ENCODE measurements at places on chromosomes 7 and 10.

- no peak for DNase-seq
Observed at GRCh38 chr10:123581656-123582055, 84.5 kb upstream of the GPR26 start.

DNA sequence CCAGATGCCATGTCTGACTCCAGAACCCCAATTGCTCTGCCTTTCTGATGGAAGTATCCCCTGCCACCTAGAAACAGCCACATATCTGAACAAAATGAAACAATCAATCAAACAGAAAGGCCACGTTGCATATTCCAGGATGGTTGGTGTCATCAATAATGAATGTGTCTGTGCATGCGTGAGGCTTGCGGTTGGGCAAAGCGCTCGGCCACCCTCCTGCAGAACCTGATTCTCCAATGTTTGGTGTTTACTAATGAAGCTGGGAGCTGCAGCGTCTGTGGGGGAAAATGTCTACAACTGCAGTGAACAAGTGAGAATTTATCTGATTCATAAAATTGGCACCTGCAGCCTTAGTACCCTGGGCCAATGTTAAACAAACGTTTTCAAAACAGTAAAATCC lies 121.2 kb upstream of the ADARB2 start:
- no peak for DNase-seq

- no peak for DNase-seq
Observed at GRCh38 chr7:68800316-68800715, 798.0 kb upstream of the AUTS2 start.

GRCh38 chr10:66788178-66788987 lies 137.5 kb upstream of the LRRTM3 start:
- DNase-seq, result no peak

DNA sequence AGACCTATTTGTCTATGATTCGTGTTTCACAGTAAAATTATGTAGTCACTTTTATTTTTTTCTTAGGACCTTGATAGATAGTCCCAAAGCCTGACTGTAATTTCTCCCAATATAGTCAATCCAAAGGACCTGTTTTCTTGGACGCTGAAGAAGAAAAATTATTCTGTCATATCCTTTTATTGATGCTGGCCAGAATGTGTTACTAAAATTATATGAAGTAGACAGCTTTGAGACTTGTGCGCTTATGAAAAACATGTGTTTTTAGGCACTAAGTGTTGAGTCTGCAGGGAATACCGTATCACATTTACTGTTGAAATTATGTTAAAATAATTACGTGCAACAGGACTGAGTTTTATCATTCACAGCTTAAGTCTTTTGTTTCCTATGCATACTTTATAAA lies 17.9 kb downstream of the TES start:
- DNase-seq, result no peak

DNA sequence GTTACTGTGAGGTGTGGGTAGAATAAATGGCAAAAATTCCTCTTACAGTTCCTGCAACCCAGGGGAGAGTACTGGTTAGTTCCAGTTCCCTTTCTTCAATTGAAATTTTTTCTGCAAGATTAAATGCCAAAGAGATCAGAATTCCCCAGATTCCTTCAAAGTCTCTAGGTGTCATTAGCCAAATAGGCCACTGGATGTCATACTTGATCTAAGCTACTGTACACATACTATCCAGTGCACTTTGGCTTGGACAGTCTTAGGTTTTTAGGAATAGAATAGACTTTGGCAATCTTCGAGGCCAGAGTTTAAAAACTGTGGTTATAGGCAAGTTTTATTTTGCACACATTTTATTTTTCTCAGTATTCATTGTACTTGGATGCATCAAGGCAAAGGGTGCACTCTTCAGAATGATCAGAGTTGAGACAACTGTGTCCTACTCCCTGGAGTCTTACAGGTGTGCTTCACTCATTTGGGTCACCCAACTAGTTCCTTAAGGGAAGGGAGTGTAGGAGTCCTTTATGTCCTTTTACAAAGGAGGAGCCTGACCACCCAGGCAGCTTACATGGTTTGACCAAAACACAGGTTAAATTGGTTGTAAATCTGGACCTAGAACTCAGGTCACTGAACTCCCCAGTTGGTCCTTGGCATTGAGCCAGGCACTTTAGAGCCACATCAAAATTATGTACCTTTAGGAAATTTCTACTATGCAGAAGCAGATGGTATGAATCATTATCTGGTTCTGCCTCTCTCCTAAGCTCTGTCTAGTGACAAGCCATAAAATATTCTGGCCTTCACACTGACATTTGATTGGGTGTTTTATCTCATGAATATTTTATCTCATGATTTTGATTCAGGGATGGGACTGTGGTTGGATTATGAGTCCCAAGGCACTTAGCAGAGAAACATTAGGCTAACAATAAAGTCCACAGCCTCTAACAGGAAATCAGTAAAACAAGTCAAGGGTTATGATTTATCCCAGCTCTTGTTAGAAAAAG lies 49.5 kb downstream of the ASAH2B start:
- no peak for DNase-seq

DNA sequence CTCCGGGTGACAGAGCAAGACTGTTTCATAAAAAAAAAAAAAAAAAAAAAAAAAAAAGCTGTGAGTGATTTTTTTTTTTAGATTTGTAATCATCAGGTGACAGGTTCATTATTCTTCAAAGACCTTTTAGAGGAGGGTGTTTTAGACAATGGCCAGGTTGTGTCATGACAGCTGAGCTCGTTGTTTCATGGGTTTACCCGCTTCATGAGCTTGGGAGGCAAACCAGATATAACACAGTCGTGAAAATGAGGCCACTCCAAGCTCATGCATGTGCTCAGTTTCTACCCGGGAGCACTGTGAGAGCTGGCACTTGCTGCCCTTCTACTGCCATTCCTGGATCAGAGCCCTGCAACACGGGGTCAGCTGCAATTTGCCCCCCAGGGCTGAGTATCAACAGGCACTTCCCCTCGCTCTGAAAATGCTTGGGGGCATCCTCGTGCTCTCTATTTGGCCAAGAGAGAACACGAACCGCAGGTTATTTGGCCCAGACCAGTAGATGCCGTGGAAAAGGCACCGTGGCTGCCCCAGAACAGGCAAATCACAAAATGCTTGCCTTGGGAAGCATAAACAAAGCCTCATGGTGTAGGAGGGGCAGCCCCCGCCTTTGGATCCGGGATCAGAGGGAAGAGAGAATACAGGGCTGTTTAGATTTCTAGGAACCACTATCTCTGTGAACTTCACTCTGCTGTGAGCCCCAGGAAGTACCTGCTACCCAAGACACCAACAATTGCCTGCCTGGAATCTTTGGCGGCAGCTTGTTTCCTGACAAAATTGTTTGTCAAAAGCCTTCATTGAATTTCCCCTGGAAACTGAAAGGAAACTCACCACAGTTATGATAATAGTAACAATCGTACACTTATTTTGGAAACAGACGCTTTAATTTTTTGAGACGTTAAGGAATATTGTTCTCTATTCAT lies 371.0 kb downstream of the FRMD4A start:
- no peak for DNase-seq

- no peak for DNase-seq
Observed at GRCh38 chr7:40760293-40760964, 625.6 kb downstream of the SUGCT start.

- DNase-seq, result no peak
Observed at GRCh38 chr10:112184379-112184778, 814 bp upstream of the GPAM start.

GRCh38 chr7:9680713-9681112 lies 1247.3 kb downstream of the NXPH1 start:
- no peak for DNase-seq

DNA sequence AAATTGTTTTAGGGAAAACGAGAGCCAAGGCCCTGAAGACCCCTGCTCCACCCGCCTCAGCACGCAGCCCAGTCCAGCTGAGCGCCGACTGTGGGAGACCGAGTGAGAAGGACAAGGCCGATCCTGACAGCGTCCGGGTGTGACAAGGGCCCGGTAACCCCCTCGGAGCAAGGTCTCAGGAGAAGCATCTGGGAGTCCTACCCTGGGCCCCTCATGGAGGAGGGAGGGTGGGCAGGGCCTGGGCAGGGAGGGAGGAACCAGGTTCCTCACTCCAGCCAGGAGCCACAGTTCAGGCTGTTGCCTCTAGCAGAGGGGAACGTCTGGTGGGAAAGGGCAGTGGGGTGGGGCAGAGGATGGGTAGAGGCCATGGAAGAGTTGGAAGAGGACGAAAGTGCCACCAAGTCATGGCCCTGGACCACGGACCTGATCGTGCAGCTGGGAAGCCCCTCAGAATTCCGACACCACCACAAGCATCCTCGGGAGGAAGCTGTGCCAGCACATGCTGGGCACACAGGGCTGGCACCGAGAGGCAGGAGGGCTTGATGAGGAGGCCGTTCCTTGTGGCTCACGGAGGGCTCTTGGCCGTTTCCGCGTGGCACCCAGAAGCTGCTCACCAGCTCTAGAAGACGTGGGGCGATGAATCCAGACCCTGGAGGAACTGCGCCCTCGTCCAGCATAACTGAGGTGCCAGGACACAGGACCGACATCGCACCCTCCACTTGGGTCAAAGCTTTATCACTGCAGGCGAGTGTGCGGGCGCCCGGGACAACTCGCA lies 2.2 kb upstream of the KNDC1 start:
- no peak for DNase-seq

GRCh38 chr10:75244487-75245353 lies 9.0 kb upstream of the COMTD1 start:
- no peak for DNase-seq

- DNase-seq, result no peak
Observed at GRCh38 chr7:40782836-40783235, 648.0 kb downstream of the SUGCT start.

- no peak for DNase-seq
Observed at GRCh38 chr10:5776136-5776880, 36.9 kb downstream of the GDI2 start.

- DNase-seq, result no peak
Observed at GRCh38 chr7:127946111-127946510, 85.1 kb downstream of the LRRC4 start.

- DNase-seq, result no peak
Observed at GRCh38 chr7:28738412-28738811, 219.7 kb downstream of the TRIL start.

- DNase-seq, result no peak
Observed at GRCh38 chr7:33334349-33334748, 205.0 kb downstream of the BBS9 start.

DNA sequence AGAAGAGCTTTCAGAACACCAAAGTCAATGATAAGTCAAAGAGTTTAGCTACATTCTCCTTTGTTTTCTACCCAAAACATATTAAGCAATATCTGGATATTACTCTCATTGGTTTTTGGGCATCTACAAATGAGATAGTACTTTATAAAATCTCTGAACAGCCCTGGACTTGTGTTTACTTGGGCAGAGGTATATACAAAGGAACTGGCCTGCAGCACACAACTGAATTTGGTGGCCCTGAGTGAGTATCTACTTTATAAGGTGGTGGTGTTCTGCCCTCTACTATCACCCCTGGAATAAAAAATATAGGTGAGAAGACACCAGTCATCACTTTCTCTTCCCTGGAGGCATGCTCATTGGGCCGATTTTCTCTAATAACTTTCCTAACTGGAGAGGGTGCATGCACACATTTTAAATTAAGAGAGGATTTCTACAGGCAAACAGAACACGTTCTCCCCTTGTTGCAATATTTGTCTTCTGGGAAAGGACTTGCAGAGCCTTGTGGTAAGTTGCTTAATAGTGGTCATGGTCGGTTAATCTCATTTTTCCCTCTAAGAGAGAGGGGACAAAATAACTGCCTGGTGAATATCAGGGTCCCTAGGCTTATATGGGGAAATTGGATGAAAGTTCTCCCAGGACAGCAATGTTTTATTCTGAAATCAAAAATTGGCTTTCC lies 41.1 kb downstream of the OTUD1 start:
- DNase-seq, result no peak

- no peak for DNase-seq
Observed at GRCh38 chr7:92749327-92749755, 87.0 kb downstream of the CDK6 start.

GRCh38 chr10:25130906-25131305 lies 43.9 kb upstream of the GPR158 start:
- no peak for DNase-seq

DNA sequence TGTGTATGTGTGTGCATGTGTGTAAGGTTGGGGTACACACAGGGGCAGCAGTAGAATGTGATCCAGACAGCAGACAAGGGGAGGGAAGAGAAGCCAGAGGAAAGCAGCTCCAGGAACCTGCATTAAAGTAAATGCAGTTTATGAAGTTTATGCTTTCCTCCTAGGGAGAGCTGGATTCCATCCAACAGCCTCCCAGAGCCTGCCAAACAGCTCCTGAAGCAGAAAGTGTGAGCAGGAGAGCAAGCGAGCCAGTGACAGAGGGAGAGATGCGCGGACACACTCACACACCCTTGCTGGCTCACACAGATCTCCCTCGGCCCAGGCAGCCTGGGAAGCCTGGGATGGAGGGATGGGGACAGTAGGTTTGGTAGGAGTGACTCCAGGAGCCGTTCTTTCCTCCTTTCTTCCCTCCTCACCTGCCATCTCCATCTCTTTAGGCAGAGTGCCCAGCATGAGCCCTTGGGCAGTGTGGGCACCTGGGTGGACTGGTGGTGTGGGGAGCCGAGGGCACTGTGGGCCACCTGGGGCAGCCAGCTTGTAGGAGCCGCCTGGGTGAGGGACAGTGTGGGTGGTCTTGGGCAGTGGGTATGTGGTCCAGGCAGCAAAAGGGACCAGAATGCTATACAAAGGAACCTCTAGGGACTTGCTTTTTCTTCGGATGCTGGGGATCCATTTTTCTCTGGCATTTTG lies 46.1 kb downstream of the PAX2 start:
- DNase-seq, result no peak
